Adrenal gland (tissue), 19 donors: ENCODE measurements at places on chromosomes 4 and X. TPM values are rescaled to one million over a fixed set of nuclear protein-coding genes. Genes with fewer than 3 reads are reported as not detected.

DNA sequence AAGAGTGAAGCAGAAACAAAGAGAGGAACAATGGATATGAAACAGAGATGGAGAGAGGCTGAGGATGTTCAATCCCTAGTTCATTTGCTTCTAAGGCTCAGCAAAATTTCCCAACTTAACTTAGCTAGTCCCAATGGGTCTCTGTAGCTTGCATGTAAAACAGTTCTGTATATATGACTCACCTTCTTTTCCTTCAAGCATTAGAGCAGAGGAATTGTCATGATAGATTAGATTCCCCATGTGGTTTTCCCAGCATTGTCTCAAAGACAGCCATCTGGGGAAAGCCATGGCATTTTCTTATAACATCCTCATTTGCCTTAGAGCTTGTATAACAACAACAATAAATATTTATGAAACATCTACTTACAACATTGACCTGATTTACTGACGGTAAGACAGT is 93.9 kb upstream of the GATB start:
- DNase-seq: no peak

GRCh38 chr4:115152081-115152480 is 38.7 kb upstream of the NDST4 start:
- DNase-seq: no peak

DNA sequence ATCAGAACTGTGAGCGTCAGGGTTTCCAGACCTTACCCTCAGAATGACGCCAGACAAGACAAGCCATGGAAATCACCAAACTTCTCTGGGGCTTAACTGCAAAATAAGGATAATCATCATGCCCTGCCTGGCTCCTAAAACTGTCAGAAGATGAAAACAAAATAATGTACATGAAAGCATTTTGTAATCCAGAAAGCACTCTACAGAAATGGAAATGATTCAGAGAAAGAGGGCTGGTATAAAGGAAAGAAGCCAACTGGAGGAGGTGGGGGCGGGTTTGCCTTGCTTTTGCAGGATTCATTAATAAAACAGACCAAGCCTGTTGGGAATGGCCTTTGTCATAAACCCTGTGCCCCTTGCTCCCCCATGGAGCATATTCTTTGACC is 47.3 kb downstream of the SEPSECS start:
- no peak for DNase-seq

Gene HTN1
- not detected for polyA plus RNA-seq

Gene UBA6
- 7.5 TPM for polyA plus RNA-seq

Gene SHROOM2
- polyA plus RNA-seq: 1.8 TPM
